Stimulated activated effector memory CD8-positive, alpha-beta T cell treated with anti-CD3 and anti-CD28 coated beads, Interleukin-12 subunit alpha, Interleukin-12 subunit beta, amount 100 ng/mL, for 72 hours (primary cell): ENCODE measurements at places on chromosomes 1 and 21.

DNA sequence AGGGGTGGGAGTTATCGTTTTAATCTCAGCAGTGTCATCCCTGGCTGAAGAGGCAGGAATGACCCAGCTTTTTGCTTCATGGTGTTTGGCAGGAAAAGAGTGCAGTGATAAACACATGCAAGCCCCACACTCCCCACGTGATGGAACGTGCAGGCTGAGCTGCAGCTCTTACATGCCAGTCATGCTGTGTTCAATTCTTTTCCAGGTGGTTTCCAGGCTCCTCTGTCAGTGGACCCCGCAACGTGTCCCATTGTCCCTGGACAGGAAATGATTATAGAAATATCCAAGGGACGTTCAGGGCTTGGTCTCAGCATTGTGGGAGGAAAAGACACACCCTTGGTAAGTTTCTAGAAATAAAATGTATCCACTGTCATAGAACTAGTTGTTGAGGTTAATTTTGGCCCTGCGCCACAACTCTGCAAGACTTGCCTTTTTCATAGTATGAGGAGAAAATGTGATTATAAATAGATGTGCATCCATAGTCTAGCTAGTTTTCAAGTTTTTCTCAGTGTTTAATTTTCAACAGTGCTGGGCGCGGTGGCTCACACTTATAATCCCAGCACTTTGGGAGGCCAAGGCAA is 110.2 kb upstream of the L1TD1 start:
- no peak for DNase-seq

DNA sequence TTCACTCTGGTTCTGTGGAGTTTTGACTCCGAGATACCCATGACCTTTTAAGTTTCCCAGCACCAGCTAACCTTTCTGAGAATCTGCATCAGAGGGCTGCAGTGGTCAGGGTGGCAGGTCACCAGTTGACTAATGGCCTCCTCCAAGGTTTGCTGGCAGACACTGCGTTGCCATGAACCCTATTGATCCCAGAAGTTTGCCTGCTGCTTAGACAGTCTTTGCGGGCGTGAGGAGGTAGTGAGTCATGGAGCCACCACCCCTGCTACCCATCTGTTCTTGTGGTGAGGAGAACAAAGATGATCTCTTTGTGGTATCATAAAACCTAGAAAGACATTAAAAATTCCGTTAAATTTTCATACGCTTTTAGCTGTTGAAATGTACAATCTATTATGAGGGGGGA is 180.4 kb downstream of the FGGY start:
- DNase-seq: peak; percentile 86

- no peak for DNase-seq
These were observed 164.2 kb downstream of the RHOU start for GRCh38 chr1:228899421-228899956.

GRCh38 chr1:202553560-202554038 is 156.7 kb downstream of the SYT2 start:
- DNase-seq: no peak

DNA sequence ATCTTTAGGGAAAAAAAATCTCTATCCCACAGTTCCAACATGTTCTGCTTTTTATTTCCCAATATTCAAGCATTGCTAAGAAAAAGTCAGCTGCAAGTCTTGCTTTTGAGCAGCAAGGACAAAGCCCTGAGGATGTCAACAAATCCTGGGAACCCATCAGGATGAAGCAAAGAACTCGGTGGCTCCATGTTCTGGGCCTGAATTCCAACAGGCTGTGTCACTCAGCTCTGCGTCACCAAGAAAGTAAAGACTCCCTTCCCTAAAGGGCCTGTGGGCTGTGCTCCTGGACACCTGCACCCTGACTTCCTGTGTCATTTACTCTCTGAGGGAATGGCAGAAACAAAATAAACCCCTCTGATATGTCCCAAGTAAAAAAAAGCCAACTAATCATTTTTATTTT is 95.5 kb downstream of the TIAM1 start:
- no peak for DNase-seq

GRCh38 chr1:2050461-2050792 is 216 bp downstream of the PRKCZ start:
- no peak for DNase-seq

DNA sequence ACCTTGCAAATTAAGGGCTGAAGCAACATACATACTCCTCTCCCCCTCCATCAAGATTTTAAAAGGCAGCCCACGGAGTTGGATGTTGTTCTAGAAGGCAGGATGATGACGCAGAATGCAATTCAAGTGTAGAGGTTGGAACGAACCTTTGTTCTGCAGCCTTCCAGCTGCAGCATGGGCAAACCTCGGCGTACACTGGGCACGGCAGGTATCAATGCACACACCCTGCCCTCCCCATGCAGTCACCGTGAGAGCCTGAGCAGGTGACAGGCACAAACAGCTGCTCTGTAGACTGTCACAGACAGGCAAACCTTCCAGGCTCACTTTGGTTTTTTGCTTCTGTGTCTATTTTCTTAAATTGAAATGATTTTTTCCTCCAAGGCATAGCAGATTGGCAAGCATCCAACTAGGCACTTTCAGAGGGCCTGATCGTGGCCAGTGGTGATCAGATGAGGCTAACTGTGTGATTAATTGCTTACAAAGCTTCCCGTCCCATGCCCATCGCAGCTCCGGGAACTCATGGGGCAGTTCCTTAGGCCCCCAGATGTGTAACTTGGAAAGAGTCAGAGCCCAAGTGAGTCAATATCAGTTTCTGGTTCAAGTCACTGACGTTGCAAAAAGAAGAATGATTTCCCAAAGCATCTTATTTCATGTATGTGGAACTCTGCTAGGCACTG is 82.3 kb downstream of the ITPKB start:
- DNase-seq: no peak

GRCh38 chr1:183607322-183607980 is 17.2 kb upstream of the NCF2 start:
- DNase-seq: no peak

GRCh38 chr1:151340870-151341754 is 5.9 kb downstream of the RFX5 start:
- peak; percentile 71 for DNase-seq

- DNase-seq: no peak
These were observed 3.5 kb upstream of the VASH2 start for GRCh38 chr1:212946872-212947271.

GRCh38 chr1:21069549-21069948 is 107.1 kb downstream of the EIF4G3 start:
- DNase-seq: no peak

GRCh38 chr1:205630241-205630640 is 1.6 kb downstream of the ELK4 start:
- DNase-seq: no peak

DNA sequence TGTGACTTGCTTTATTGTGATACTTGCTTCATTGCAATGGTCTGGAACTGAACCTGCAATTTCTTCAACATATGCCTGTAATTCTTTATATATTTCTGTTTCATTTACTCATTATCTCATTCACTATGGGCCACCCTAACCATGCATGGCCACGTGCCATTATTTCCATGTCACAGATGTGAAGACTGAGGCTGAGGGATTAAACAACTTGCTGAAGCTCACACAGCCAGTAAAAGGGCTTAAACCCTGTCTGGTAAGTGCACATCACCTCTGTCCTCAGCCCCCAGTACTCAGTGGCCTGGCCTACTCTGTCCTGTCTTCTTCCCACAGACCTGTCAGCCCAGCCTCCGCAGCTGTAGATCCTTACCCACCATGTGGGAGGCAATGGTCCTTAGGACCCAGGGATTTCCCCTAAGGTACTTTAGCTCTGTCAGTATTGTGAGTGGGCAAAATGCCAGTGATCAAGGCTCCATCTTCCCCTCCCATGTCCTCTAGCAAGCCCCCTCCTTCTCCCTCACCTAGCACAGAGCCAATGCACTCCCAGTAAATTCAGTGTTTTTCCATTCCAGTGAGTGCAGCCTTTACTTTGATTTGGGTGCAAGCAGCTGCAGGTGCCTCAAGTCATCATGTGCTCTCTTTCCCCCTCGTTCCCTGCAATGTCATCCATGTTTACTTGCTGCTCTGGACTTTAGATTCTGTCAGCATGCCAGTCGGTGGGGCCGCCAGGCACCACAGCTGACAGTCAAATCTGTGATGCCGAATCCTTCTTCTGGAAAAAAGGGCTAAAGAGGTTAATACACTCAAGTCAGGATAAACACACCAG is 228.2 kb upstream of the PROX1 start:
- DNase-seq: no peak

- no peak for DNase-seq
These were observed 21.3 kb downstream of the ST6GALNAC3 start for GRCh38 chr1:76095802-76096201.

GRCh38 chr1:54392401-54392800 is 13.8 kb downstream of the SSBP3 start:
- DNase-seq: no peak
